Common myeloid progenitor, CD34-positive (primary cell): ENCODE measurements at places on chromosomes 2 and 18.

GRCh38 chr2:158403237-158403636, 53.3 kb downstream of the CCDC148 start:
- no peak for DNase-seq

GRCh38 chr18:67301592-67301991, 214.9 kb downstream of the DSEL start:
- DNase-seq, result no peak

DNA sequence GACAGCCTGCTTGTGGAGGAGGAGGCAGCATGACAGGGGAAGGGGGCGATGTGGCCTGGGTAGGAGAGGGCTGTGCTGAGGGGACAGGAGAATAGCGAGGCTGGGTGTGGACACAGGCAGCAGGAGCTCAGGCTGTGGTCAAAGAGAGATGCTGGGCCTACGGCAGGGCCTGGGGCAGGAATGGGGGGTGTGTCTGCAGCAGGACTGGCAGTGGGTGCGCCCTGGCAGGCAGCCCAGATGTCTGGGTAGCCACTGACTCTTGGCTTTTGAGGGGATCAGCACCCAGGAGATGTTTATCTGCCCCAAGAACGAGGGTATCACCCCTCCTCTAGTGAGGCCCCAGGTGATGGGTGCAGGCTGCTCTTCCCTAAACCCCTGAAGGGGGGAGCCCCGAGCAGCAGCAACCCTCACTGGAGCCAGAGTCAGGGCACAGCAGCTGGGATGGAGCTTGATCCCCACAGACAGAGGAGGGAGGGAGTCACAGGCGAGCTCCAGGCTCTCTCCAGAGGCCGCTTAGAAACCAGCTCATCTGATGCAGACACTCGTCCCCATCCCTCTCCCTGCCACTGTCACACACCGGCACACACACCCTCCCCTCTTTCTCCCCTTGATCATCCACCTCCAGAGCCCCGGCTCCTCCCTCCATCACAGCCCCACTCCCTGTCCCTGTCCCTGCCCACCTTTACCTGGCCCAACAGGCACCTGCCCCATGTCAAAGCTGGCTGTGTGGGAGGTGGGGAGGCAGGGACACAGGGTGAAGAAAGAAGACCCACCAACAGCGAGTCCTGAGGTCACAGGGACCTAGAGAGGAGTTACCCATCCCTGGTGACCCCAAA, 29.8 kb upstream of the TNS1 start:
- DNase-seq, result no peak

GRCh38 chr18:31505156-31505555, 7.2 kb downstream of the DSG2 start:
- DNase-seq, result peak; percentile 24

DNA sequence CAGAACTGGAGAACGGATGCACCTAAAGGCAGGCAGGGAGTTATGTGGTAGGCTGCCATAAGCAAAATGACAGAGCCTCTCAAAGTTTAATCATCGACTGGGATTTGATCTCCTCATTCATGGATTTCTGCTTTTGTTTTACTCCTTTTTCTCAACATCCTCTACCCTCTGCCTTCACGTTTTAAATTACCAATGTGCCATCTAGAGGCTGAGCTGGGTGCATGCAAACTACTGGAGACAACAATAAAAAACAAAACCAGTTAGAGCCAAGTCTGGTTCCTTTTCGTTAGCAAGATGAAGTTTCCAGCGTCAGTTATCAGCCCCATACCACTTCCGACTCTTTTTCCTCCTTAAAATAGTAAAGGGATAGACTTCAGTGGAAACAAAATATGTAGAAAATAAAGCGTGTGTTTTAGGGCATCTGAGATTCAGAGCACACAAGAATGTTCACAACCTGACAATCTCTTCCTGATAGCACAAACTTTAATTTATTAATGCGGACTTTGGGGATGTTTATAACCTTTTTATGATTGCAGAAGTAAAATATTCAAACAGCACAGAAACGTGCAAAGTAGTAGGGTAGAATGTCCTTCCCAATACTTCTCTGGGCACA, 117.0 kb downstream of the LAMA1 start:
- DNase-seq, result peak; percentile 39

DNA sequence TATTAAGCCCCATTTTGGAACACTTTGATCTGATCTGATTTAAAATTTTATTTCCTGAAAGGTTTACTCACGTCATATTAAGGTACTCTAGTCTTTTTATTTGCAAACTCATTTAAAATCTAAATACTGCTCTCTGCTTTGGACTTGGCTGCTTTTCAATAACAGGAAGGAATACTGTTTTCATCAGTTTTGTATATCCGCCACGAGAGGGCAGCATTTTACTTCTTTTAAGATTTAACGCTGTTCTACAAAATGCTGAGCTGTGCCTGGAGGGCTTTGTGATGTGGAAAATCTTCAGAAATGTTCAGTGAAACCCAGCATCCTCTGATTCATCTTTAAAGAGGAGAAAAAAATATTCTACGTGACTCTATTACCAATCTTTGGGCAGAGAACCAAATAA, 37.5 kb upstream of the SLC38A11 start:
- peak; percentile 87 for DNase-seq
